Stromal cell of bone marrow (primary cell): ENCODE measurements at places on chromosomes 7 and 10.

- DNase-seq, result no peak
Observed at GRCh38 chr10:133403784-133404183, 9.8 kb downstream of the MTG1 start.

- no peak for DNase-seq
Observed at GRCh38 chr10:101778781-101779543, 3.0 kb upstream of the FGF8 start.

DNA sequence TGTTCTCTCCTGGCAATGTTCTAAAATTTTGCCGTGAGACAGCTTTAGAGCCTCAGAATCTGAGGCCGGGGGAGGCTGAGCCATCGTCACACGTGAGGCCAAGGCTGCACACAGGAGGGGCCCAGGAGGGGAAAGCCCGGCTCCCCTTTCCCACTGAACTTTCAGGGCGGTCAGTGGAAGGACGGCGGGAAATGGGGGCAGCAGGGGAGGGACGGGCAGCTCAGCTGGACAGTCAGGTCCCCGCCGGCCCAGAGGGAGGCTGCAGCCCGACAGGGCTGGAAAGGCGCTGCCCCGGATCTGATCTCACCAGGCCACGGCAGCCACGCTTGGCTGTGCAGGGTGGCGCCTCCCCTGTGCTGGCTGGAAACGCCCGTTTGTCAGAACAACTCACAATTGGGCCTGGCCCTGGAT is 43.3 kb upstream of the ADGRA1 start:
- peak; percentile 10 for DNase-seq

- DNase-seq, result no peak
Observed at GRCh38 chr7:24346716-24347115, 62.7 kb downstream of the NPY start.

GRCh38 chr10:24849051-24849450 is 103.4 kb downstream of the PRTFDC1 start:
- DNase-seq, result no peak

- no peak for DNase-seq
Observed at GRCh38 chr7:1977876-1978441, 254.8 kb downstream of the MAD1L1 start.

GRCh38 chr10:130453036-130453720 is 317.0 kb downstream of the GLRX3 start:
- no peak for DNase-seq

- no peak for DNase-seq
Observed at GRCh38 chr7:36765605-36766004, 41.3 kb upstream of the AOAH start.

DNA sequence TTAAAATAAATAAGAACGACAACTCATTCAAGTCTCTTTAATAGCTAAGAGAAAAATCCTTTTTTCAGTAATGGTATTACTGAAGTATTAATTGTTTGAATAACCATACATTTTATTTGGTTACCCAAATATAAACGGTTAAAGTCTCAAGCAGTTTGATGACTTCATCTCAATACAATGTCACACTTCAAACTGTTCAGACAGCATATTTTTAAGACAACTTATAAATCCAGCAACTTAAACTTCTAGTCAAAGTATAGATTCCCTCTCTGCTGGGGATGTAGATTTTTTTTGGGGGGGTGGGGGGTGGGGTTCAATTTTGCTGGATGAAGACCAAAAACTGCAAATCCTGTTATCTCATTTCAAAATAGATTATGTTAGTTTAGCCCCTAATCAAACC is 42.0 kb downstream of the GNA12 start:
- DNase-seq, result no peak

DNA sequence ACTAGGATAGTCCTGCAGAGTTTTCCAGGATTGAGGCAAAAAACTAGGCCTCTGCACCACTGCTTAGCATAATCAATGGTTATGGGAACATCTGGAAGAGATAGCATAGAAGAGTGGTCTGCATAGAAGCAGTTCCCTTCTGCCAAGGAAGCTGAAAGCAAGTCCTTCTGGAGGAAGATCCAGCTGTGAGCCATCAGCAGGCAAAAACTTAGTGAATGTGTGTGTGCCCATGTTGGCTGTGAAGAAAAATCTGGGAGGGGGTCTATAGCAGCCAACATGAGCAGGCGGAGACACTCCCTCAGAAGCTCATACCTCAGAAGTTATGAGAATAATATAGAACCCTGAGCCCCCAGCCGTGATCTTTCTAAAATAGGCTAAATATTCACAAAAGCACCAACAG is 228.1 kb upstream of the STEAP1 start:
- DNase-seq, result no peak

DNA sequence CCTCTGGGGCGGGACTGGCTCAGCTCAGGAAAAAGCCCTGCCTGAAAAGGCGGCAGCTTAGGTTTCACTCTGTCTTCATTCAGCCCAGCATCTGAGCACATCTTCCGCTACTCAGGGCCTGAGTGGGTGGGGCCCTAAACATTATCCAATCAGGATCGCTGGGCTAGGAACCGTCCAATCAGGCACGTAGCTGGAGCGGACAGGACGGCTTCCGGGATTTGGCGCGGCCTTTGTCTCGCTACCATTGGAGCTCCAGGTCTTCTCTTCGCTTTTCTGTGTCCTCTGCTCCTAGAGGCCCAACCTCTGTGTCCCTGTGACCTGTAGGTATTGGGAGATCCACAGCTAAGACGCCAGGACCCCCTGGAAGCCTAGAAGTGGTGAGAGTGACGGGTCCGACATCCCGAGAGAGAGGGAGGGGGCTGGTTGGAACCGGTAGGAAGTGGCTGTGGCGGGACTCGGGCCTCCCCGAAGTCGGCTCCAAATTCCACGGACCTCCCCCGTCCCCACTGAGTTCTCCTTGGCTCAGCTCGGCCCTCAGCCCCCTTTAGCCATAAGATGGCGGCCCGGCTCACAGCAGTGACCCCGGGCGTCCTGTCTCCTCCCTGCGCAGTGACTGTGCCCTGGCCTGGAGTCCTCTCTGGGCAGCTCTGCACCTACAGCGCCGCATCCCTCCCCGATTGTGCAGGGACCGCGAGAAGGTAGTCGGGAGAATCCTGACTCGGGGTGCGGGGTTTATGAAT is 99.1 kb downstream of the ZNF680 start:
- DNase-seq, result peak; percentile 66

GRCh38 chr10:126341491-126341890 is 46.8 kb downstream of the ADAM12 start:
- no peak for DNase-seq

DNA sequence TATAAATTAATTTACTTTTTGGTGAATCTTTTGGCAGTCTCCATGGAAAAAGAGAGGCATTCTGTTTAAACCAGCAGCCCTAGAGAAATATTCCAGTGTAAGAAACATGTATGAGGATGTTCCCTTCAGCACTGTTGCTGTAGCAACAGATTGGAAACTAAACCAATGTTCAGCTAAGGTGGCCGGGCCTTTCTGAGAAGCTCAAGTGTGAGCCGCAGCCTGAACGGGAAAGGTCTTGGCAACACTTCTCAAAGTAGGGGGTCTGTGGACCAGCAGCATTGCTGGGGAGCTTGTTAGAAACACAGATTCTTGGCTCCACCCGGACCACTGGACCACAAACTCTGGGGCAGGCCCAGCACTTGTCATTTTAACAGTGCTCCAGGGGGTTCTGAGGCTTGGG is 36.2 kb downstream of the RAMP3 start:
- no peak for DNase-seq

DNA sequence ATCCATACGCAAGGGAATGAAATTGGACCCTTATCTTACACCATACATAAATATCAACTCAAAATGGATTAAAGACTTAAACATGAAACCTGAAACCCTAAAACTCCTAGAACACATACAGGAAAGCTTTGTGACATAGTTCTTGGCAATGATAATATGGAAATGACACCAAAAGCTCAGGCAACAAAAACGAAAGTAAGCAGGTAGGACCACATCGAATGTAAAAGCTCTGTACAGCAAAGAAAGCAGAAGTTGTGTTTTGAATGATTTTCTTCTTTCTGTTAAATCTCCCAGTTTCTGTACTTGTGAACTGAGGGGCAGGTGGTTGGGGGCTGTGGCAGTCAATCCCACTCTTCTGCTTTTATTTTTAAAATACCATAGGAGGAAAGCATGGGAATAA is 368.4 kb upstream of the PODXL start:
- no peak for DNase-seq

DNA sequence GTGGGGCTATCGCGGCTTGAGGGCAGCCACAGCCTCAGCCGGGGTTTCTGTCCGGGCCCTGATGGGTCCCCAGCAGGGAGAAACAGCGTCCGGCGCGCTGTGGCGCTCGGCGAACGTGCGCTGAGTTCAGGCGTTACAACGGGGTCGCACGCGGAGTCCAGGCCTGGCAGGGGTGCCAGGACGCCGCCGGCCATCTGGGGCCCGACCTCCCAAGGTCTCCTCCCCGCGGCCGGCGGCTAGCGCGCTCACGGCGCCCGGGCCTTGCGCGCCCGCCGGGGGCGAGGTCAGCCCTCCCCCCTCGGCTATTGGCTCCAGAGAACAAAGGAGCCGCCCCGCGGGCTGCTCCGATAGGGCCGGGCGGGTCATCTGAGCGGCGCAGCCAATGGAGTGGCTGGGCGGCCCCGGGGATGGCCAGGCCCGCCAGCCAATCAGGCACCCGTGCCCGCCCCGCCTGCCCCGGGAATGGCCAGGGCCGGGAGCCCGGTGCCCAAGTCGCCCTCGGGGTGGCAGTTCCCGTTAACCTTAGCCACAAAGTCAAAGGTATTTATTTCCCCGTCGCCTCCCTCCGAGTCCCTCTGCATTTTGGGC is at the start of gene ZNF775:
Gene ZNF775, plus strand, starts transcription at position 478 of the 588 bp plus-strand sequence. CDS start 9,141 bp downstream, outside the sequence.
- DNase-seq, result peak; percentile 91
